ENCODE measurements at places on chromosomes 2 and 18. TPM values are rescaled to one million over a fixed set of nuclear protein-coding genes. Genes with fewer than 3 reads are reported as not detected.

RAB6C gene
- total RNA-seq: not detected

COL5A2 gene
- 253 TPM for total RNA-seq

MOGAT1 gene
- total RNA-seq: not detected

CREG2 gene
- under 0.01 TPM for total RNA-seq

SPP2 gene
- total RNA-seq: not detected

GRB14 gene
- total RNA-seq: 0.26 TPM

BMP10 gene
- total RNA-seq: not detected

PAX8 gene
- 0.51 TPM for total RNA-seq

DNA sequence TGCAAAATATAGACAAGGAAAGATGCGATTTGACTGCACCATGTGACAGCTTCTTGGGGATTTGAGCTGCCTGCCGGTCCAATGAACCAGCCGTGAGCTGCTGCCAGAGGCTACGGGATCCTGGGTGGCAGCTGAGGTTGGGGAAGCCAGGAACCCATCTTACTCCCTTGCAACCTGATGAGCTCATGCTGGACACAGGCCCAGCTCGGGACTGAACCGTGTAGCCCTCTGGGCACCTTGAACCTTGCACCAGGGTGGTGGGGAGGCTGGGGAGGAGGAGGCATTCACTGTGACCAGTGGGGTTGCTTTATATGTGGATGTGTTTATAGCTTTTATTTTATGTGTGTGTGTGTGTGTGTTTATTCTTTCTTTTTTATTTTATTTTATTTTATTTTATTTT, 9.1 kb downstream of the ALPI start:
- no peak overlapping the region for H3K27ac ChIP-seq
- no peak for DNase-seq
- no peaks in the 10 kb centered on the region for H3K36me3 ChIP-seq
- H3K4me3 ChIP-seq: no peak overlapping the region
- H3K4me1 ChIP-seq: no peaks in the 10 kb centered on the region

DNA sequence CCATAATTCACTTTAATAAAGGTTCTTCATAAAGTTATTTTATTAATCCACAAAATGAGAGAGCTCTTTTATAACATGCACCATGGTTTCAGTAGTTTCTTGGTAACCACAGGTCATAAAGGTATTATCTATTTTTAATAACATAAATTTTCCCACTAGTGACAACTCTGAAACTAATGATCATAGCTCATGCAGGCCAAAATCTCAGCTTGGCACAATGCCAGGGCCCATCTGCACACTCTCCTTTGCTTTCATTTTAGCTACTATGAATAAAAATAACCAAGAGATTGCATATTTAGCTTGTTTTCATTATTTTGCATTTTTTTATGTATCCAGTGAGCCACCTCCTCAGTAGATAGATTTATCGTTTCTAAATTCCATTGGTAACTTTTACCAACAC, 691.8 kb upstream of the CHAC2 start:
- H3K27ac ChIP-seq: no peak overlapping the region
- H3K4me1 ChIP-seq: no peaks in the 10 kb centered on the region
- no peak overlapping the region for H3K4me3 ChIP-seq
- H3K27me3 ChIP-seq: no peaks in the 10 kb centered on the region
- H3K36me3 ChIP-seq: no peaks in the 10 kb centered on the region

GRCh38 chr2:191839918-191840804, 6.7 kb downstream of the CAVIN2 start:
- H3K4me1 ChIP-seq: no peaks in the 10 kb centered on the region
- no peak overlapping the region for H3K4me3 ChIP-seq
- no peaks in the 10 kb centered on the region for H3K27me3 ChIP-seq
- H3K36me3 ChIP-seq: peaks cover 5% of the 10 kb centered on the region

GRCh38 chr18:63158676-63159291, 160.8 kb downstream of the BCL2 start:
- DNase-seq: no peak
- peaks cover 12% of the 10 kb centered on the region for H3K4me1 ChIP-seq
- no peaks in the 10 kb centered on the region for H3K36me3 ChIP-seq
- no peak overlapping the region for H3K27ac ChIP-seq
- H3K4me3 ChIP-seq: no peak overlapping the region

DNA sequence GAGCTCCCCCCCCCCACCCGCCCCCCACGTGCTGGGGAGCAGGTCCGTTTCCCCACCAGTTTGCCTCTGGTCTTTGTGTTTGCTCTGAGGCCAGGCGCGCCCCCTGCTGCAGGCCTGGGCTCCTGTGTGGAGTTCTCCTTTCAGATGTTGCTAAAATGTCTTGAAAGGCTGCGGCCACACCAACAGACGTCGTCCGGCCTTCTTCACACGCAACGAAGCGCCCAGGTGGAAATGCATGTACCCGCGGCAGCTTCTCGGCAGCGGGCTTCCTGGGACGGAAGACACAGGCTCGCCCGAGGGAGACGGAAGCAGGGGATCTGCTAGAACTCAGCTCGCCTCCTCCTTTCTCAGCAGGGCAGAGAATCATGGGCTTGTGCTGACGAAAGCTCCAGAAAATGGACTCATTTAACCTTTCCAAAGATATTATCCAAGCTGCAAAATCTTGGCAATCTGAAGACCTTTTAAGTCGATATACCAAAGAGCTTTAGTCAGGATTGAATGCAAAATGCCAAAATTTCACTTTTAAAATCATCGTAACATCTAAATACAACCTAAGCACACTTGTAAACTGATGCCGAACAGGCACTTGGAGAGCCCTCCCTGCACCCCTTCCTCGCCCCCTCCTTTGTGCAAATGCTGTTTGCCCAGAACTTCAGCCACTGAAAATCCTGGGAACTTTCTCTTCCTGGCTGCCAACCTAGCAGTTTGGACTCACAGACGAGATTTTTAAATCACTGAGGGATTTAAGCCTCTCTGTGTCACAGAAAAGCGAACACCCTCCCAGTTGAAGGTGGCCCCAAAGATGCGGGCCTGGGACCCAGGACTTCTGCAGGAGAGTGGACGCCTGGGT, 125.5 kb upstream of the ZNF516 start:
- H3K36me3 ChIP-seq: no peaks in the 10 kb centered on the region
- peak overlapping the region; percentile 23 for H3K4me3 ChIP-seq
- H3K4me1 ChIP-seq: peaks cover 10% of the 10 kb centered on the region
- peak; percentile 82 for DNase-seq

DNA sequence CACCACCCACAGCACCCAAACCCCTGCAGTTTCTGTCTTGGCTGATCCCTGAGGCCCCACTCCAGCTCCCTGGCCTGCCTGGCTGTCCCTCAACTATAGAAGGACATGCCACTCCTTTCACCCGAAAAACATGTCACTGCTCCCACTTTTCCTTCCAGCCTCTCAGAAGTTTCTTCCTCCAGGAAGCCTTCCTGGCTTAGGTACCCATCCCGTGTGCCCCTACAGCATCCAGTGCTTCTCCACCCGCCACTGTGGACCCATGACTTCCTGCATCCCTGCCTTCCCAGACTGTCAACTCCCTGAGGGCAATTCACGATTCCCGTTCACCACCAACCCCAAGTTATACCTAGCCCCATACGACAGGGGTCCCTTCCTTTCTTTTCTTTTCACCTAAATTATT, 21.5 kb downstream of the ARID5A start:
- no peak overlapping the region for H3K27ac ChIP-seq
- peaks cover 2% of the 10 kb centered on the region for H3K4me1 ChIP-seq
- DNase-seq: no peak
- no peaks in the 10 kb centered on the region for H3K36me3 ChIP-seq

DNA sequence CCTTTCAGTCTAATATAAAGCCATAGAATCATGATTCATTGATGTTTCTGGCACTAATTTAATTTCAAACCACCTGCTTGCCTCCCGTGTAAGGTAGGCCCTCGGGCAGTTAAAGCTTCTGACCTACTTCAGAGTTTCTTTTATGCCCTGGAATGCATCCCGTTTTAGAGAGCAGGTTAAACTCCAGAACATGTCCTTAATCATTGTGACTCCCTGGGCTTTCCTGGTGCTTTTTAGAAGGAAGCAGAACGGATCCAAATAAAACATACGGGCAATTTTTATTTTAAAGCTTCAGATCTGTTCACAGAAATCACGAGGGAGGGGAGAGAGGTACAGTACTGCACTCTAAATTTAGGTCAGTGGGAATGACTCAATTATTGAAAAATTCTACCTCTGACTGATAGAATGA, 134.8 kb downstream of the GCA start:
- no peaks in the 10 kb centered on the region for H3K4me1 ChIP-seq
- peak; percentile 64 for DNase-seq
- H3K27ac ChIP-seq: no peak overlapping the region
- no peaks in the 10 kb centered on the region for H3K27me3 ChIP-seq

DNA sequence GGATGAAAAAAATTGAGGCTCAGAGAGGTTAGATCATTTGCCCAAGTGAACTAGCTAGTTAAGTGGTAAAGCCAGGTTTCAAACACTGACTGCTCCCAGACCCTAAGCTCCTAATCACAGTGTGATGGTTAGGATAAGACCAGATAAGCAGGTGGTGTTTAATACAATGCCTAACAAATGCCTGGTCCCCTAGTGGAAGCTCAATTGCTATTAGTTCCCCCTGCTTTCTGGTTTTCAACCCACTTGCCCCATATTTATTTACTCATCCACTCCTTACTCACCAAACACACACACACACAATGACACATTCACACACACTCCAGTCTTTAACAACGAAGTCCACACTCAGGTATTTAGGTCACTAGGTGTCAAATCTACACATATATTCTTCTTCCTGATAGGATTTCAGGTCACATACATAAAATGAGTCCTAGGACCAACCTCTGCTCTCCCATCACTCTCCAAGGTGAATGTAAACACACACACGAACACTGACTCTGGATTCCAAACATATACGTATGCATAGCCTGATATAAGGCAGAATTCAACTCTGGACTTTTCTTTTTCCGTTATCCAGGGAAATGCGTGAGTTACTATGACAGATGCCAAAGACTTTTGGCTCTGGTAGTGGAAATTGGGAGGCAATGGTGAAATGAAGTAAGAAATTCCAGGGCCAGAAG, 73.6 kb upstream of the TSPYL6 start:
- H3K27me3 ChIP-seq: no peaks in the 10 kb centered on the region
- H3K4me3 ChIP-seq: peak overlapping the region; percentile 75
- no peaks in the 10 kb centered on the region for H3K36me3 ChIP-seq

GRCh38 chr2:58798676-58799208, 557.6 kb upstream of the FANCL start:
- no peak overlapping the region for H3K27ac ChIP-seq
- H3K27me3 ChIP-seq: no peaks in the 10 kb centered on the region
- H3K4me1 ChIP-seq: no peaks in the 10 kb centered on the region
- no peaks in the 10 kb centered on the region for H3K36me3 ChIP-seq
- no peak overlapping the region for H3K4me3 ChIP-seq

DNA sequence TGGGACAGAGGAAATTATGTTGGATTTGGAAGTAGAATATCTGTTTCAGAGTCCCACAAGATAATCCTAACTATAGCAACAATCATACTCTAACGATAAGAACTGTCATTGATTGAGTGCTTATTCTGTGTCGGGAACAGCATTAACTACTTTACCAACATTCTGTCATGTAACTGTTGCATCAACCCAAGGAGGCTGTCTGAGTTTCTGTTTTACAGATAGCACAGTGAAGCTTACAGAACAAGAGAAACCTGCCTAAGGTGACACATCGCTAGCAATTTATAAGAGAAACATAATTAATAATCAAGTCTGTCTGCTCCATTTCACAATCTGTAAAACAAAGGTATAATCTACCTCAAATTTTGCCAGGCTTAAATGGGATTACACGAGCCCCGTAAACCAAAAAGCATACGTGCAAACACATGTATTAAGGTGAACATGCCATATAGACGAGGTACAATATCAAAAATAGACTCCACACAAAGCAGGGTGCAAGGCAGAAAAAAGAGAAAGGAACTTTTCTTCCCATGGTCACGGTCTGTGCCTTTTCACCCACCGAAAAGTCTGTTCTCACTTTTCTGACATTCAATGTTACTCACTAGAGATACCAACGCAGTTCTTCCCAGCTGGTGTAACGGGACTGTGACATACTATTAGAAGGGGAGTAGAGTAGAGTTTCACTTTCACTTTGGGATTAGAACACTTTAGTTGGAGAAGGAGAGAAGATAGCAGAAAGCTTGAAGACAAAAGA, 37.2 kb upstream of the SLC8A1 start:
- peak; percentile 27 for DNase-seq
- peak overlapping the region; percentile 55 for H3K4me3 ChIP-seq
- H3K27me3 ChIP-seq: no peaks in the 10 kb centered on the region
- peak overlapping the region; percentile 66 for H3K27ac ChIP-seq
